ENCODE measurements at places on chromosomes 4 and X.

- no peak for DNase-seq
Observed at GRCh38 chrX:76064825-76065224, 108.0 kb upstream of the PBDC1 start.

DNA sequence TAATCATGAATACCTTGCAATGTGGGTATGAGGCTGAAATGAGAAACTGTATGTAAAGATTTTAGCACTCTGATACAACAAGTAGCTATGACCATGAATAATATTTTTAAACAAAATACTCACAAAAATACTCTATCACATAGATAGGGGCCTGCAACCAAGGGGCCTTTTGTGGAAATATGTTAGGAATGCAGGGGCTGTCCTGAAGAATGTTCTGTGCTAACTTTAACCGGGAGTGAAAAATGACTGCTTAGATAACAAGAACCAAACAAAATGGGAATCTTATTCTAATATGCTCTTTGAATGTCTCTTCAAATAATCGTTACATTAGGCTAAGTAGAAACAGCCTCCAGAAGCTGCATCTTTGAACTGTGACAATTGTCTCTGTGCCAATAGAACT is 37.9 kb upstream of the GYPA start:
- DNase-seq = no peak

DNA sequence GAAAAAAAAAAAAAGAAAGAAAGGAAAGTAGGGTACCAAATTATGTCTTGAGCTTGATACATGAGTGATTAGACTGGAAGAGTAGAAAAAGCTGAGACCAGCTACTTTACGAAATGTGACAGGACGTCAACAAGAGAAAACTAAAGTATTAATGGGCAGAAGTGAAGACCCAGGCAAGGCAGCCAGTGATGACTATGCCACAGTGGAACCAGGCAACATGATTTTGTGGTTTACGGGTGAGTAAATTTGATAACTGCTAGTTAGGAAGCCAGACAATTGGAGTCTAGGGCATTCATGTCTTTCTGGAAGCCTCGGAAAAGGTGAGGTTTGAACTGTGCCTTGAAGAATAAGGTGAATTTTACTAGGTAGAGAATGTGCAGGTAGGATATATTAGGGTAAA is 326.4 kb downstream of the TENM3 start:
- DNase-seq = no peak

DNA sequence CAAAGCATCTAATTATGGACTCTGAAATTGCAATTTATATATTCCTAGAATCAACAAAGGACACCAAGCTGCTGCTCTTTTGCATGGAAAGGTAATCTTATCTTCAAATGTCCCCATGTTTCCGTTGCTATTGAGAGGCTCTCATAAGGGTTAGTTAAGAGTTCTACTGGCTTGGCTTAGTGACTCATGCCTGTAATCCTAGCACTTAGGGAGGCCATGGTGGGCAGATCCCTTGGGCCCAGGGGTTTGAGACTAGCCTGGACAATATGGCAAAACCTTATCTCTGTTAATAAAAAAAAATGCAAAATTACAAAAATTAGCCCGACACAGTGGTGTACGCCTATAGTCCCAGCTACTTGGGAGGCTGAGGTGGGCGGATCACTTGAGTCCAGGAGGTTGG is 93.4 kb upstream of the RAPGEF2 start:
- no peak for DNase-seq

DNA sequence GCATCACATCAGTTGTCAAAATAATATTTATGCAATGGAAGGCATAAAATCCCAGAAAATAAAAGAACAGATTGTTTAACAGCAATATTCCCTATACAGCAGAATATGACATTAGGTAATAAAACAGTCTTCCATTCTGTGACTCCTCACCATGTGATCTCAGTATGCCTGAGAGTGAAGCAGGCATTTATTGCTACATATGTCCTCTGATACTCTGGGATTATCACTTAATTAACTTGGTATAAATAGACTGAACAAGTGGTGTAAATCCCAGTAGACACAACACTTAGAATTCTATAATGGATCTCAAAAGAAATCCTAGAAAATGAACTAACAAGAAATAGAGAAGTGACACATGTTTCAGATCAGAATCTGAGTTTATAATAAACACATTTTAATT is 841.3 kb downstream of the PDHA2 start:
- no peak for DNase-seq

DNA sequence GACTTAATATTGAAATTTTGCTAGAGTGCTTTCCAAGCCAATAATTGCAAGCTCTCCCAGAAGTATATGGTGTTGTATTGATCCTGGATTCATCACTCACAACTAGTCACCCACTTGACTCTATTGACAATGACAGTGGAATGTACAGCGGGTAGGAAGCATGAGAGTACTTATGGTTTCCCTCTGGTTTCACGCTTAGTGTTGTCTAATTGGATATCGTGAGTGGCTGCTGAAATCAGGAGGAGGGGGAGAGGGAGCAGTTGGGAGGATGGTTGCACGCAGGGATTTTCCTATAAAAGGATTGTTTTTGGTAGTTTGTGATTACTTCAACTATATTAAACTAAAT is 1819.5 kb upstream of the TENM3 start:
- no peak for DNase-seq

DNA sequence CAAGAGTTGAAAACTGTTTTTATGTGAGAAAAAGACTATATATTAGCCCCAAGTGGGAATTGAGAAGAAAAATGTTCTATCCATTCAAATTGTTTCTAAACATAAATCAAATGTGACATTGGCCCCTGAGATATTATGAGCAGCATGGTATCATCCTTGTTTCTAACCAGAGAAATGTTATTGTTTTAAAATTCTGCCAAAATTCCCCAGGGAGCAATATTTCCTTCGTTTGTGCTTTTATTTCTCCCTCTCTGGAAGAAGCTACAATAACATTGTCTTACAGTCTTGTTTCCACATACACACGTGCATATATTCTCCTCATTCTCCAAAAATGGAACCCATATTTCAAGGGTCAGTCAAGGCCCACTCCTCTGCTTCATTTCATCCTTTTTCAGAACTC is 46.7 kb downstream of the MAGEB17 start:
- no peak for DNase-seq

DNA sequence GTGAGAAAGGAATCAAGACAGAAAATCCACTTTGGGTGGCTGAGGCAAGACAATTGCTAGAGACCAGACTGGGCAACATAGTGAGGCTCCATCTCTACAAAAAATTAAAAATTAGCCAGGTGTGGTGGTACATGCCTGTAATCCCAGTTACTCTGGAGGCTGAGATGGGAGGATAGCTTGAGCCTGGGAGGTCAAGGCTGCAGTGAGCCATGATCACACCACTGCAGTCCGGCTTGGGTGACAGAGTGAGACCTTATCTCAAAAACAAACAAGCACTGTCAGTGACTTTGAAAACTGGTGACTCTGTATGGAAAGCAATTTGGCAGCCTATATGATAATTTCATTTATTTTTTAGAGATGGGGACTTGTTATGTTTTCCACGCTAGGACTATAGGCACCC is 2.3 kb upstream of the ELOVL6 start:
- no peak for DNase-seq

- DNase-seq = no peak
Observed at GRCh38 chrX:124504111-124504983, 158.0 kb downstream of the SH2D1A start.

- DNase-seq = no peak
Observed at GRCh38 chr4:174210952-174211490, 72.4 kb downstream of the FBXO8 start.

DNA sequence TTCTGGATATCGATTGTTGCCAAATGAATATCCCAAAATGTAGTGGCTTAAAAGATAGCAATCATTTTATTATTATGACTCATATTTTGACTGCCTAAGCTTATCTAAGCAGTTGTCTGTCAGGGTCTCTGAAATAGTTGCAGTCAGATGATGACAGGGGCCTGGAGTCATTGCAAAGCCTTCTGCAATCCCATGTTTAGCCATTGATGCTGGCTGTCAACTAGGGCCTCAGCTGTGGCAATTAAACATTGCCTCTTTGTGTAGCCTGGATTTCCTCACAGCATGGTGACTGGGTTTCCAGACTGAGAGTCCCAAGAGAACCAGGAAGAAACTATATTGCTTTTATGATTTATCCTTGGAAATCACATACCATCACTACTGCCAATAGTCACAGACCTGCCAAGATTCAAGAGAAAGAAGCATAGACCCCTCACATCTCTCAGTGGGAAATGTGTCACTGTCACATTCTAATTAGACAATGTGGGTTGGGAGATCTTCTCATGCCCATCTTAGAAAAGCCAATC is 227.3 kb upstream of the NOCT start:
- DNase-seq = no peak

- DNase-seq = no peak
Observed at GRCh38 chrX:47530049-47530448, 31.0 kb upstream of the ARAF start.

GRCh38 chr4:155430895-155431795 is 54.4 kb upstream of the MAP9 start:
- DNase-seq = no peak

DNA sequence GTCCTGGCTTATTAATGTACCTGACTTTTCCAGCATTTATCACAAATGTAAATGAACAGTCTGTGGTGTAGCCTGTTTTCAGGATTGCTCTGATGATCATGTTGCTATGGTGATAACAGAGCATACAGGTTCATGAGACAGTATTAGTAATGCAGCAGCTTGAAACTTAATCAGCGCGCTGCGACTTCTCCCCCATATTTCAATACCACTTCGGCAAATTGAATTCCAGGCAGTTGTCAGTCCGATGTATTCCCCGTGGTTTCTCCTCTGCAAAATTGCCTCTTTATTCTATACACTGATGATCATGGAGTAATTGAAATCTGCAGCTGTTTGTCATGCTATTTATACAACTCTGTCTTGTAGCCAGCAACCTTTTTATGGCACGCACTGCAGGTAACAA is 239.3 kb downstream of the C4orf33 start:
- DNase-seq = no peak

- DNase-seq = peak; percentile 10
Observed at GRCh38 chr4:2795893-2796848, 3.3 kb downstream of the SH3BP2 start.

GRCh38 chr4:137535718-137536117 is 3.4 kb upstream of the PCDH18 start:
- DNase-seq = no peak

- DNase-seq = no peak
Observed at GRCh38 chr4:184058026-184058425, 152.9 kb downstream of the STOX2 start.

GRCh38 chr4:39469429-39470077 is 10.7 kb downstream of the LIAS start:
- DNase-seq = peak; percentile 71

DNA sequence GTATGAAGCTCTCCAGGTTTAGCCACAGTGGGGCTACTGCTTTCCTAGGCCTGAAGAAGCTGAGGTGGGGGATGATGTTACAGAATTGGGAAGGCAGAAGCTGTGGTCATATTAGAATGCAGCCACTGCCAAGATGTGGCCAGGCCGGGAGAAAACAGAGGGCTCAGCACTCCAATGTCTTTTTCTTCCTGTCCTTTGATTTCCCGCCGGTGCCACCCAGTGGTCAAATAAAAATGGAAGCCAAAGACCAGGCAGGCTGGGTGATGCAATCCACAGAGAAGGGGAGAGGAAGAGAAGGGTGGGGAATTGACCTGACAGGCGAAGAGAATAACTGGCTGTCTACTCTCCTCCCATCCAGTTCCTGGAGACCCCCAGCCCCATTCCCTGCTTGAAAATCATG is 94.9 kb upstream of the SHISA3 start:
- DNase-seq = no peak

DNA sequence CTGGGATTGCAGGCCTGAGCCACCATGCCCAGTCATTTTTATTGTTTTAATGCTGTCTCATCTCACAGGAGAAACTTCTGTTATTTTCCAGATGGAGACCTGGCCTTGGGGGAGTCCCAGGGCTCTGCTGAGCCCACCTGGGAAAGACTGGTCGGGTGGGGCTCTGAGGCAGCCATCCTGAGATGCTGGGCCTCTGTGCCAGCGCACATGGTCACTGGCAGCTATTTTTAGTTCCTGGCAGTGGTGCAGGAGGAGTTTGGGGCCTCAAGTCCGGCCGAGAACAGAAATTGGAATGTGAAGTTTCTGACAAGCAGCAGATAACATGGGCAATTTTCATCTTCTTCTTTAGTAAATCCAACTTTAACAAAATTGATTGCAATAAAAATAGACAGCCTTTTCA is 44.5 kb downstream of the SORCS2 start:
- DNase-seq = no peak

- DNase-seq = no peak
Observed at GRCh38 chr4:93827272-93827947, 1.1 kb upstream of the ATOH1 start.

DNA sequence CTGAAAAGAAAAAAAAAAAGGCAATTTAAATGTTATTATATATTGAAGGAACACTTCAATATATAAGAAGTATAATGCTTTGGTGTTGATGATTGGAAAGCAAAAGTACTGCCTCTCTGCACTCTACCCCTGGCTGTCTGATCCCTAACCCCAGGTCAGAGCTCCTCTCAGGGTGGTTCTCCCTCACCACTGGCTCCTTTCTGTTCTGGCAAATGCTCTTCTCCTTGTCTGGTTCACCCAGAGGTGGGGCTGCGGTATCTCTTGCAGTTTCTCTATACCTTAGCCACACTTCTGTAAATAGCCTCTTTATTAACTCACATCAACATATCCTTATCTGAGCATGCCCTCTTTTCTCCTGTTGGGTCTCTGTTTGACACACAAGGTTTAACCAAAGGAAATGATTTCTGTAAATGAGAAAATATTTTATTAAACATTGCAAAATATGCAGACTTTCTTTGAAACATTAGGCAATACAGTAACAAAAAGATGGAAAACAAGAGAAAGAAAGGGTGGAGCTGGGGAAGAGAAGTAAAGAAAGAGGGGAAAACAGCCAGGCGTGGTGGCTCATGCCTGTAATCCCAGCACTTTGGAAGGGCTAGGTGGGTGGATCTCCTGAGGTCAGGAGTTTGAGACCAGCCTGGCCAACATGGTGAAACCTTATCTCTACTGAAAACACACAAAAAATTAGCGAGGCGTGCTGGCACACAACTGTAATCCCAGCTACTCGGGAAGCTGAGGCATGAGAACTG is 45.7 kb downstream of the ING2 start:
- no peak for DNase-seq

GRCh38 chr4:184907216-184907615 is 81.4 kb upstream of the ACSL1 start:
- DNase-seq = no peak

- DNase-seq = no peak
Observed at GRCh38 chr4:38898245-38898644, 30.6 kb downstream of the FAM114A1 start.

- DNase-seq = no peak
Observed at GRCh38 chr4:34486461-34487363, 1757.6 kb downstream of the ARAP2 start.

DNA sequence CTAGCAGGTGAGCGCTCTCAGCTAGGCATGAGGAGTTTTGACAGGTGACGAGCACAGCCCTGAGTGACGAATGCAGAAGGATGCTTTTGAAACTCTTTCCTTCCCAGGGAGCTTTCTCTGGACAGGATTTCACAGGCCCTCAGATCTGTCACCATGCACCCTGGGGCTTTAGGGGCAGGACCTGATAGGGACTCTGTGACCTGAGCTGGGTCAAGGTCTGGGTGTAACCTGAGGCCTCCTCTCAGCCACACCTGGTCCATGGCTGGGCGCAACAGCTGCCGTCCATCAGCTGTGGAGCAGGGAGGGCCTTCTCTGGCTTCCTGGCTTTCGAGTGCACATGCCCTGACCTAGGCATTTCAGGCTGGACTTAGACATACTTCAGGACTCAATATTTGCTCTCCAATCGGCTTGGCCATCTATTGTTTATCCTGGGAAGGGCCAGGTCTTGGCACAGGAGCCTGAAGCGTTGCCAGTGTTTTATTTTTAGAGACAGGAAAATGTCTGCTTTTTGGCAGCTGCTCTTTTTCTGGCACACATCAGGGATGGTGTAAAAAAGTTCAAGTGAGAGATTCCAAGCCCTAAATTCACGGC is 56.4 kb downstream of the C4orf51 start:
- DNase-seq = no peak

Data from CD4-positive, alpha-beta T cell treated with Interleukin-4 for 1 hour (primary cell).